SK-N-SH treated with all-trans-retinoic acid at 6 μM for 48 hours (cell line): ENCODE measurements at places on chromosomes 13 and 19.

GRCh38 chr13:70960841-70961443, 852.7 kb upstream of the KLHL1 start:
- ATAC-seq, result peak; percentile 46; the same call in 1 of the 3 replicates

DNA sequence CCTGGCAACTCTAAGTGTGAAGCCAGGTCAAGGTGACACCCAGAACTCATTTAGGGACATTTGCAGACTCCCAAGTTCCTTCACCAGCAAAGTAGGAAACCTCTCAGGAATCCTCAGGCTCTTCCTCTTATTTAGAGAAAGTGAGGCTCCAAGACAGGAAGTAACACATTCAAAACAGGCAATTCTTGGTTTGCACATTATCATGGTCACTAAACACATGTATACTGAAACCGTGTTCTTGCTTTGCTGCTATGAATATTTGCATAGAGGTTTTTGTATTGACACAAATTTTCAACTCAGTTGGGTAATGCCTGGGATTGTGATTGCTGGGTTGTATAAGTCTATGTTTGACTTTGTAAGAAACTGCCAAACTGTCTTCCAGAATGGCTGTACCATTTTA, 13.2 kb upstream of the URI1 start:
- ATAC-seq, result no peak

DNA sequence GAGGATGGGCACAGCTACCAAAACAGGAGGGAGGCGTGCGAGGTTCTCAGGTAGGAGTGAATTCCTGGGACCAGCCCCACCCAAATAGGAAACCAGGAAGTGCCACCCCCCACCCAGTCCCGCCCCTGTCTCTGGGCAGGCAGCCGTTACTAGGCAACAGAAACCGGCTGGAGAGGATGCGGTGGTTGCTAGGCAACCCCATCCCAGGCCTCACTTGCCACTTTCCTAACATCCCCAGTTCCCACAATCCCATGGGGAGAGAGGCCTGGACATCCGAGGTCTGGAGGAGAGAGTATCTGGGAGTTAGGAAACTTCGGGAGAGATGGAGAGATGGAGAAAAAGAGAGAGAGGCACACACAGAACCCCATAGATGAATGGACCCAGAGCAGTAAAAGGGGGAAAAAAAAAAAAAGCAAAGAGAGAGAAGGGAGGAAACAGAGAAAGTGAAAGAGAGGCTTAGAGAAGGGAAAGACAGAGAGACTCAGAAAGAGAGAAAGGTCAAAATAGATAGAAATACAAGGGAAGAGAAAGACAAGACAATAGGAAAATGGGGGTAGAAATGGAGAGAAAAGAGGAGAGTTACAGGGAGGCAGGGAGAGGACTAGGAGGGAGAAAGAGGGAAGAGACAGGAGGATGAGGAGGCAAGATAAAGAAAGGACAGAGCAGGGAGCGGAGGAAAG, 3.8 kb downstream of the GRIK5 start:
- ATAC-seq, result peak; percentile 19; the same call in 1 of the 3 replicates

DNA sequence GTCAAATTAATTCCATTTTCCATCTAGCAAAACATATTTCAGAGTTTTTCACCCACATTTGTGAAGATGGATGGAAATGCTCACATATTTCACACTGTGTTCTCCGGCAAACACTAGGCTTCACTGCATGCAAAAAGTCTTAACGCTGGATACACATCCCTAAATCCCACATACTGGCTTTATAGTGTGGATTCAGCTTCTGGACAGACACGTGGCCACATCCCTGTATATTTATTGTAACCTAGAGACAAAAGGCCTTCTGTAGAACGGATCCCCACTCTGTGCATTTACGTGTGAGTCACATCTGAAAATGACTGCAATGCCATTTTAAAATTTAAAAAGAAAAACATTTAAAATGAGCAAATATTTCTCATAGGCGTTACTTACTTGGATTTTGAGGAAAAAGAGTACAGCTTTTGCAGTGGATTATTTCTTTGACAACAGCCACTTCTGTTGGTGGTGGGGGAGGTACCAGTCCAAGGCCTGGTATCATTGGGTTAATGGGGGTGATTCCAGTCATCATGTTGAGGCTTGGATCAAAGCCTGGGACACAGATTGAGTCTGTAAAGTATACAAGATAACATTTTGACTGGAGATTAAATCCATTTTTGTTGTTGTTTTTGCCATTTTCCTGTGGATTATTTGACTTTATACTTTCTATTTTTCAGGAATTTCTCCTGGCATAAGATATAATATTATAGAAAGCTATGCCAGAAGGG, 337.7 kb downstream of the DNAJC15 start:
- ATAC-seq, result no peak

DNA sequence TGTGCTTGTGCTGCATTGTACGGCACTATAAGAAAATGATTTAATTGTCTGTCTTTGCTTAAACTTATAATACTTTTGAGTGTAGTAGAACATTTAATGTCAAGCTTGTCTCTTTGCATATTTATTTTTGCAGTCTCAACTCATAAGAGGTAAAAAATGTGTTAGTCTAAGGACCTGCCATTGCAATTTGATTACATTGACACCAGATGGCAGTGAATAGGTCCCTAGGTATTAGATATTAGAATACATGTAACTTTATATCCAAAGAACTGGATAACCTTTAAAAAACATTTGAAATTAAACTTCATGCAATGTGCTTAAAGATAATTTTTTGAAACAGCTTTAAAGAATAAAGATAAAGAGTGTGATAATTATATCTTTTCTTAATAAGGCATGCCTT, 1421.3 kb downstream of the OLFM4 start:
- no peak for ATAC-seq

- no peak for ATAC-seq
Observed at GRCh38 chr19:33720691-33721682, 75.7 kb upstream of the KCTD15 start.

DNA sequence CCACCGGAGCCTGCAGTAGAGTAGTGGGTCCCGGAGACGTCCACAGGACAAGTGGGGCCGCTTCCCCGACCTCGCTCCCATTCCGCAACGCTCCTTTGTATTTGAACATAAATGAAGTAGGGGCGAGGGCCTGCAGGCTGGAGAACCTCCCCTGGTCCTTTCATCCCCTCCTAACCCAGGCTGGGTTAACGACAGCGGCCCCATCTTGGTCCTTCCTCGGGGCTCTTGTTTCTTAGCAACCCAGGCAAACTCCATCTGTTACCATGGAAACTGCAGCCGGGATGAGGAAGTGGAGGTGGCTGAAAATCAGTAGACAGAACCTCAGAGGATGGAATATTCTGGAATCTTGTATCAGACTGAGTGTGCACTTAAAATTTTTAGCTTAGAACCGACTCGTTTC, 132.6 kb upstream of the USP29 start:
- ATAC-seq, result no peak

- no peak for ATAC-seq
Observed at GRCh38 chr13:40127476-40127875, 472.0 kb downstream of the COG6 start.

GRCh38 chr19:32873247-32873959, 3.8 kb upstream of the SLC7A9 start:
- ATAC-seq, result no peak

GRCh38 chr13:109812382-109812781, 26.0 kb upstream of the IRS2 start:
- ATAC-seq, result no peak
